ENCODE measurements at places on chromosomes 6 and 20.

DNA sequence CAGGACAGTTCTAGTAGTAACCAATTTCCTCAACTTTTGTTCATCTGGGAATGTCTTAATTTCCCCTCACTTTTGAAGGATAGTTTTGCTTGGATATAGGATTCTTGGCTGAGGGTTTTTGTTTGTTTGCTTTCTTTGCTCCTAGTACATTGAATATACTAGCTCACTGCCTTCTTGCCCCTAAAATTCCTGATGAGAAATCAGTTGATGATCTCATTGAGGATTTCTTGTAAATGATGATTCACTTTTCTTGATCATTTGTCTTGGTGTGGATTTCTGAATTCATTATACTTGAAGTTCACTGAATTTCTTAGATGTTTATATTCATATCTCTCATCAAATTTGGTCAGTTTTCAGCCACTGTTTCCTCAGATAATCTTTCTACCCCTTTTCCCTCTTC is 49.1 kb upstream of the PRDM1 start:
- peak; percentile 21 for DNase-seq

DNA sequence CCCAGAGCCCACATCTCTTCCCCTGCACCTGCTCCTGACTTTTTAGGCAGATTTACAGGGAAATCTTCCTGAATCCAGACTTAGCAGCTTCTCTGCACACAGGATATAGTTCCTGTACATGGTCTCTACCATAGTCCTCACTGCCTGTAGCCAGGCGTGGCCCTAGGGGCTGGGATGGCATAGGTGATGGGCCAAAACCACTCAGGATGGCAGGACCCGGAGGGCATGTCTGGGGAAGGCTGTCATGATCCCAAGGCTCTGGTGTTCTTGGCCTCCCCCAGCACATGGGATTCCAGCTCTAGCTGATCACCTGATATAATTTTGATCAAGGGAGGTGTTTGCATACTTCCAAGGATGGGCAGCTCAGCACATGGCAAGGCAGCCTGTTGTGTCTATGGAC is 58.0 kb downstream of the TOX2 start:
- no peak for DNase-seq

DNA sequence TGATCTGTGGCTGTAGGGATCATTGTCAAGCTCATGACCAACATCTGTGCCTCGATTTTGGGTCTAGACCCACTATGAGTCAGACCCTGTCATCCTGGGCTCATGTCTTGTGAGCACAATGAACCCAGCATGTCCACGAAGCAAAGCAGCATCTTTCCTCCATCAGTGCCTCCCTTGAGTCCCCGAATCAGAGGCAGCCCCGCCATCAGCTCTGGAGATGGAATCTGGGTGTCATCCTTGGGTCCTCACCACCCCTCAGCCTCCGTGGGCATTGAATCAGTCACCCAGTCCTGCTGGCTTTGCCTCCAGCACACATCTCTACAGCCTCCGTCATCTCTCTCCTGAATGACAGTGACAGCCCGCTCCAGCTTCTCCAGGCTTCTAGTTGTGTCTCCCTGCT is 56.9 kb downstream of the CHMP4B start:
- DNase-seq: no peak

DNA sequence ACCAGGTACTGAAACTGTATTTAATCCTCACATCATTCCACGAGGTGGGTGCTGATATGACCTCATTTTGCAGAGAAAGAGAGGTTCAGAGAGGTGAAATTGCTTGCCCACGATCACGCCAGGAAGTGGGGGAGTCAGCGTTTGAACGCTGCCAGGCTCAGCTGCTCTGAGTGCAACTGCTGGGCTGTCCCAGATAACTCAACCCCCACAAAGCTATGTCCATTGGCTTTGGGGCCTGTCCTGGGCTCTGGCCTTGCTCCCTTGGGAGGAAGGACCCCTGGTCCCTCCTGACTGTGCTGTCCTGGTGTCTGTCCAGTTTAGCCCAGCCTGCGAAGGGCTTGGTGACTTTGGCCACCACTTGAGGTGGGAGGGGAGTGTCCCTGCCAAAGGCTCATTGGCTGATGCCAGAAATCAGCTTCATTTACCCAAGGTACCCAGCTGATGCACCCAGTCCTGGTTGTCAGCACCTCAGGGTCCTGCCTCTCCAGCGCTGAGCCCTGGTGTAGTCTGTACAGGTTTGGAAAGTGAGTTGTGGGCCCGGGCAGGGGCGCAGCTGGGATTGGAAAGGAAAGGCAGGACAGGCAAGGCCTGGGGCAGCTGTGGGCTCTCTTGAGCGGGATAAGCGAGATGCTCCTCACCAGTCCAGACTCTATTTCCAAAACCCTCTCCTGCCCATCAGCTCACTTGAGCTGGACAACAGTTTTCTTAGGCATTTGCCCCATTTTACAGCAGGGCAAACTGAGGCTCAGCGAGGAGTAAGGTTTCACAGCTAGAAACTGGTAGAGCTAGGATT is 38.5 kb downstream of the SUN5 start:
- no peak for DNase-seq

DNA sequence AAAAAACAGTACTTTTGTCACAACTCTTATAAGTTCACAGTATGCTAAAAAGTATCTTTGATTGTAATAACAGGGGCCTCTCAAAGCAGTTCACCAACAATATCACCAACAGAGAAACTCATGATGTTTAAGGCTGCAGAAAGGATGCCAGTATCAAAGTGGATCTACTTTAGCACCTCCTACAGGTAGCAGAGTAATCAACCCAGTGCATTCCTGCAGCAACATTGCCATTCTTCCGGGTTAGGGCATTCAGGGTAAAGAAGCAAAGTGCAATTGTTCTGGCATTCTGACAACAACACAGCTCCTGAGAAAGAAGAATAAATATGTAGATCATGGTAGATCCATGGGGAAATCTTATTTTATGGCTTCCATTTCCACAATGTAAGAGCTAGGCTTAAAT is 7.6 kb upstream of the SLC17A4 start:
- no peak for DNase-seq

DNA sequence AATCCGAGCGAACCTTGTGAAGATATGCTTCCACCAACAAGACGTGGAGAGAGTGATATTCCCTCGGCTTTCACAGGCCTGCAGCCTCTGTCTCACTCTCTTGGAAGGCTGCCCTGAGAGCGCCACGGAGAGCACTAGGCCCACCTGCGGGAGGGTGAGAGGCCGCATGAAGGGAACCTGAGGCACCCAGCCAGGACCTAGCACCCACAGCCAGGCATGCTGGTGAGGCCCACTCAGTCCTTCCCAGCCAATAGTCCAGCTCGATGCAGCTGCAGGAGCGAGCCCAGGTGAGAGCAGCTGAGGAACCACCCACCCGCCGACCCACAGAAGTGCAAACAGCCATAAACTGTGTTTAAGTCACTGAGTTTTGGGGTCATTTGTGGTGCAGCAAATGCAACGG is 227.2 kb downstream of the QKI start:
- no peak for DNase-seq

- DNase-seq: no peak
Measured at GRCh38 chr6:149319422-149319821, 1.9 kb downstream of the TAB2 start.

DNA sequence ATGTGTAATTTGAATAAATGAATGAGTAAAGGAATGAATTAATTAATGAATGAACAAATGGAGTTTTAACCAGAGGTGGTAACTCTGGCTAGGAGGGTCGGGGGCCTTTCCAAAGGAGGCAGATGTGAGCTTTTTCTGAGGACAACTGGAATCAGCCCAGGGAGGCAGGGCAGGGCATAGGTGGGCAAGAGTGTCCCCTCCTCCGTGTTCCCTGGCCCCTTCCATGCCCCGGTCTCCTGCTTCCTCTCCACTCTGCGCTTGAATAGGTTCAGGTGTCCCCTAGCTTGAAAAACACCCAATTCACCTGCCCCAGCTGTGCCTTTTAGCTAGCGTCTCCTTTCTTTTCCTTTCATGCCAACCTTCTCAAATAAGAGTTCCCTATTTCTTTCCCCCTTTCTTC is 473.1 kb downstream of the CDH26 start:
- no peak for DNase-seq

DNA sequence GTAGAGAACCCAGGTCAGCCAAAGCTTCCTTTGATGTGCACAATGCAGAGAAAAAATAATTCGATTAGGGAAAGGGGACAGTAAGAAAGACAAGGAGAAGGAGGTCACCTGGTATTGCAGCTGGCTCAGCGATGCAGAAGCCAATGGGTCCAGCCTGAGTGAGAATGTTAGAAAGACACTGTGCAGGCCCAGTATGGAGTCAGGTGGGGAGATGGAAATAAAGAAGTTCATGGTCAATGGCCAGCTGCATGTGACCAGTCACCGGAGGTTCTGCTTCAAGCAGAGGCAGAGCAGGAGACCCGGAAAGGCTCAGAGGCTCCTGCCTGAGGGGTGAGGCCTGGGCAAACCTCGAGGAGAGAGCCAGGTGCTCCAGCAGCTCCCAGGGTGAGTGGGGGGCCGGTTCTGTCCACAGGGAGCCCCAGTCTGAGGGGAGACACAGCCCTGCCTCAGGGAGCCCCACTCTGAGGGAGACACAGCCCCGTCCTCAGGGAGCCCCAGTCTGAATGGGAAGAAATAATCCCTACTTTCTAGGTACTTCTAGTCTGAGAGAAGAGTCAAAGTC is 51.3 kb downstream of the LRFN2 start:
- no peak for DNase-seq

GRCh38 chr20:2799688-2800520 is 523 bp downstream of the CPXM1 start:
- no peak for DNase-seq

DNA sequence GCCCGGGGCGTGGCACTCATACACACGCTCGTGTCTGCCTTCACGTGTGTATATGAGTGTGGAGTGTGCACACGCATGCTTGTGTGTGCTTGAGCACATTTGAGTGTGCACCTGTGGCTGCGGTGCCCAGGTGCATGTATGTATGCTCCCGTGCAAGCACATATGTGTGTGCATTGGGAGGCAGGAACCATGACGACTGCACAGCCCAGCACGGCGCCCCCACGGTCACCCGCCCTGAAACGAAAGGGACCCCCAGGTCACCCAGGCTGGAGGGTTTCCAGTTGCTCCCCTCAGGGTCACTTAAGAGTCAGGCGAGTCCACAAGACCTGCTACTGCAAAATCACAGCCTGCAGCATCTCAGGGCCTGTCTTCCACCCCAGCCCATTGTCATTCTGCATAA is 94.7 kb downstream of the YTHDF1 start:
- DNase-seq: no peak

DNA sequence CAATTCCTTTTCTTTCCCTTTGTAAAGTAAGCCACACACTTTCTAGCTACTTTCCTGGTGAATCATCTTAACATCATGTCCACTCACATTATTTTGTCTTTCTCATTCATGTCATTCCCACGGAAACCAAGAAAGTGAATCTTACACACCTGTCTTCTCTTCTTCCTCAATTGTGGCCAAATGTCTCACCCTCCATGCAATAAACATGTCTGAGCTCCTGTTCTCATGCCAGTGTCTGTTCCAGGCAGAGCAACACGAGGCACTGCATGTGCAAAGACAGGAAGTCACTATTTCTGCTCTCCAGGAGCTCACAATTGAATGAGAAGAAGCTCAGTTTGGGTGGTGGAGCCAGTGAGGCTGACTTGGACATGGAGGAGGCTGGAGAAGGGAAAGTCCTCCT is 29.0 kb upstream of the TMEM244 start:
- no peak for DNase-seq

GRCh38 chr20:19347943-19348456 is 135.6 kb downstream of the SLC24A3 start:
- DNase-seq: no peak

DNA sequence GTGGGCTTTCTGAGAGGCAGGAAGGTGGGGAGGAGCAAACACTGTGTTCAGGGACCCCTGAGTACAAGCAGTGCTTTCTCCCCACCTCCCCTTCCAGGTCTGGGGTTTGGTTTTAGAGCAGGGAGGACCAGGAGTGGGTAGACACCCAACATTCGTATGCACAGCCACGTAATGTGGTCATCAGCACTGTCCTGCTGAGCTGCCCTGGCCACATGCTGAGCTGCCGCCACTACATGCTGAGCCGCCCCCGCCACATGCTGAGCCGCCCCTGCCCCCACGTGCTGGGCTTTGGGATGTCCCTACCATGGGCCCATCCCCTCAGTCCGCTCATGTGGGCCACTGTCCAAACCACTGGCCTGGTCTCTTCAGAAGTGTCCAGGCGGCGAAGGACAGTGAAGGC is 214.9 kb upstream of the CST7 start:
- no peak for DNase-seq

DNA sequence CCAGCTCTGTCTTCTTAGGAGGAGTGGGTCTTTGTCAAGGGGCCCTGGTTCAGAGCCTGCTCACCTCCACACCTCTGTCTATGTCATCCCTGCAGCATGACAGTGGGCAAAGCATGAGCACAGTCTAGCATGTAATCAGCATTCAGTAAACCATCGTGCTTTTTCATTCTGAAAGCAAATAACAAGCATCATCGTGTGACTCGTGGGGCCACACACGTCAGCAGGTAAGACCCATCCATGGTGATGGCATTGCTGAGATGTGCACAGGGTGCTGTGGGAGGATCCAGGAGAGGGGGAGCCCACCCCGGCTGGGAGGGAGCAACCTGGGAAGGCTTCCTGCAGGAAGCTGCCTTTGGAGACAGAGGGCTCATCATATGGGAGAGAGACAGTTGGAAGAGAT is 106.7 kb downstream of the TMEM242 start:
- no peak for DNase-seq

GRCh38 chr6:69038841-69039240 is 403.8 kb downstream of the ADGRB3 start:
- no peak for DNase-seq

GRCh38 chr20:33563788-33564187 is 73.9 kb downstream of the CBFA2T2 start:
- no peak for DNase-seq

DNA sequence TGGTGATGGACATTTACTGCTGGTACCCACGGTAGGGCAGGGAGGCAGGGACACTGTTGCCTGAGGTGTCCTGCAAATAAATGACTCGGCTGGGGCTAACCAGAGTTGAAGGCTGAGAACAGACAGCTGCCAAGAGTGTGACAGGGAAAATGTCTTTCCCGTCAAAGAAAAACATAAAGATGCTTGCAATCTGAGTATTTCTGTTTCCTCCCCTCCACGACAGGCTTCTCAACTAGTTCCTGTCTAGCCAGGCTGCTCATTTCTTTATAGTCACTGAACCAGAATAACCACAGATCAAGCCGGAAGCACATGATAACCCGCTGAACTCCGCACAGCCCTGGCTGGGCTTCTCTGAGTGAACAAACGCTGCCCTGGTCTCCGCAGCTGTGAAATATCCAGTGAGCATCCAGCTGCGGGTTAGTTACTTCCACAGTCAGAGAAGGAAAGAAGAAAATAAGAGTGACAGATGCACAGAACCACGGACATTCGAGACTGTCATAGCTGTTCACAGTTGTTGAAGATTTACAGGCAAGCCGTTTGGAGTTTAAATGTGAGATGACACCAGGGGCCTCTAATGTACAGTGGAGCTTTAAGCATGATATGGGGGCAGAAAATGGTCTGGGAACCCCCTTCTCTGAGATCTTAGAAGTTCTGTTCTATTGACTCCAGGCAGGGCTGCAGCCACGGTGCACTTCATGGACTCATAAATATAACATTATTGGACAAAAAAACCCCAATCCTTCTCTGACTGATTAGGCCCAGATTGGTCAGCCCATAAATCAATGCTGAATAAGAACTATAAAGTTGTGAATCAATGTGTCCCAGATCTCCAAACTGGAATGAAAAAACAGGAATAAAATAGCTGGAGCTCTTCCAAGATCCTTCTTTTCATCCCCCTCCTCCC is 299.9 kb upstream of the SUPT3H start:
- DNase-seq: no peak
